Kasumi-1 (cell line): ENCODE measurements at places on chromosomes 16 and 17.

DNA sequence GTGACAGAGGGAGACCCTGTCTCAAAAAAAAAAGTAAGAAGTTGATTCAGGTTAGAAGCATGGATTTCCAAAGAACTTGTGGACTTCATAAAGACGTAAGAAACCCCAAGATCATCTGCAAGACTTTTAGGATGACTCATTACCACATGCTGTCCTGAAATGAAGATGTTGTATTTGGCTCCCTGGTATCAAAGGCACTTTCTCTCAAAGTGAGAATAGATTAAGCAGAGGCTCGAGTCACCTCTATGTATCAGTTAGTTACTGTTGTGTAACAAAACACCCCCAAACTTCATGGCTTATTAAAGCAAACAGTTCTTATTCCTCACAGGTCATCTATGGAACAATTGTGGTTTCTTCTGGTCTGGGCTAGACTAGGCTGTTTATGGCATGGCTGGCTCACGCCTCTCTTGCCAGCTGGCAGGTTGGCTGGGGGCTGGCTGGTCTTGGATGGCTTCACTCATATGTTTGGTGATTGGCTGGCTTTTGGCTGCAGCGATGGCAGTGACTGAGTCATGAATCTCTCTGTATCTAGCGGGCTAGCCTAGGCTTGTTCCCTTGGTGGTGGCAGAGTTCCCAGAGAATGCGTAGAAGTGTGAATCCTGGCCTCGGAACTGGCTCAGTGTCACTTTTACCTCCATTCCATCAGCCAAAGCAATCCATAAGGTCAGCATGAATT is 60.4 kb upstream of the MSI2 start:
- DNase-seq = no peak

- DNase-seq = no peak
Observed at GRCh38 chr17:60604686-60605334, 4.8 kb downstream of the PPM1D start.

- DNase-seq = no peak
Observed at GRCh38 chr16:84583995-84584394, 33.9 kb downstream of the COTL1 start.

DNA sequence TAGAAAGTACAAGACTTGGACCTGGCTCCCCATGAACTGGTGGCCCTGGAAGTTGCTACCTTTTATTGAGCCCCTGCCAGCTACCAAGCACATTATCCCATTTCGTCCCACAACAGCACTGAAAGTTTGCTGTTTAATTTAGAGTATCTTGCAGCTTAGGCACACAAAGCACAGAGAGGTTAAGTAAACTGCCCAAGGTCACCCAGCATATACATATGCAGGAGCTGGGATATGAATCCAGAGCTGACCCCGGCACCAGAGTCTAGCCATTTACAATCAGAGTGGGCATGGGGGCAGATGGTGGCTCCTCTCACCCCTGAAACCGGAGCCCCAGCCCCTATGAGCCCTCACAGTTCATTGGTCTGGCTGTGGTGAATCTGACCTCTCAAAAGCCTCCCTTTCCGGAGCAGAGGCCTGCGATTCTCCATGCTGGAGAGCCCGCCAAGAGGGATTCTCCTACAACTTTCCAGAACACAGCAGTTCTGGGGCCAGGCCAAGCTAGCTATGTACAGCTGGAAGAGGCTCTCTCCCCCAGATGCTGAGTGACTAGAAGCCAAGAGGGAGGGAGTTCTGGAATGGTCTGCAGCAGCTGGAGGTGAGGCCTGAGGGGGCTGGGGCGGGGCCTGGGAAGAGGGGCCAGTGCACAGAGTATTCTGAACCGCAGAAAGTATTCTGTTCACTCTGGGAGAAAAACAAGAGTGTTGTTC is 58.3 kb downstream of the SREBF1 start:
- DNase-seq = no peak

GRCh38 chr16:67406111-67406971 is 9.9 kb downstream of the ZDHHC1 start:
- DNase-seq = no peak

- no peak for DNase-seq
Observed at GRCh38 chr16:62194828-62195227, 158.6 kb upstream of the CDH8 start.

- no peak for DNase-seq
Observed at GRCh38 chr16:89484041-89484501, 6.3 kb downstream of the ANKRD11 start.

GRCh38 chr16:31537362-31538242 is 9.9 kb downstream of the AHSP start:
- no peak for DNase-seq

GRCh38 chr17:45970659-45971058 is 28.4 kb upstream of the STH start:
- no peak for DNase-seq

GRCh38 chr16:17444658-17445057 is 26.1 kb downstream of the XYLT1 start:
- DNase-seq = no peak

DNA sequence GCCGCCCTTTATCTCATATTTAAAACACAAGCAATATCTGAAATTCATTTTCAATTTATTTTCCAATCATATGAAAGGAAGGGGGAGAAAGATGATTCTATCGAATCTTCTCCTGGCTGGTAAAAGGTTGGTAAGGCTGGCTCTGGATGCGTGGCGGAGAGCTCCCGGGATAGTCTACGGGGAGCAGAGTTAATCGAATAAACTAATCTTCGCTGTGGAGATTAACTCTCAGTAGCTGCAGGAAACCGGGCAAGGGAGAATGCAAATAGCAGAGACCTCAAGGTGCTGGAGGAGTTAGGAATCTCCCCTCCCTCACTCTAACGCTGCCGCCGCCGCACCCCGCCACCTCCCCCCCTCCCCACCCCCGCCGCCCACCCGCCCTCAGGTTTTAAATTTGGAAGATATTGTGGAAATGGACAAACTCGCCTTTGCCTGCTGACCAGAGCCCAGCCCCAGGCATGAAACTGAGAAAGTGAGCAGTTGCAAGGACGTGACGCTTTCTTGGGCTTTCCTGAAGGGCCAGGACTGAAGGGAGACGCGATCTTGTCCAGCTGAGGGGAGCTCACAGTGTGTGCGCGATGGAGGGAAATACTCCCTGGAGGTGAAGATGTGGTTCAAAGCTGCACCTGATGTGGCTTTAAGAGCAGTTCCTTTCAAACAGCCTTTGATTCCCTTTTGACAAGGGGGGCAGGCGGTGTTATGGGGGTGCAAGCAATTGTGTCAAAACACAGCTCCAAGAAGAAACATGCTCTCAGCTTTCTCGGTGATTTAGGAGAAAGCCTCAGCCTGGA is 308.2 kb upstream of the IRX3 start:
- no peak for DNase-seq

GRCh38 chr17:9839433-9839832 is 13.7 kb downstream of the GLP2R start:
- no peak for DNase-seq

DNA sequence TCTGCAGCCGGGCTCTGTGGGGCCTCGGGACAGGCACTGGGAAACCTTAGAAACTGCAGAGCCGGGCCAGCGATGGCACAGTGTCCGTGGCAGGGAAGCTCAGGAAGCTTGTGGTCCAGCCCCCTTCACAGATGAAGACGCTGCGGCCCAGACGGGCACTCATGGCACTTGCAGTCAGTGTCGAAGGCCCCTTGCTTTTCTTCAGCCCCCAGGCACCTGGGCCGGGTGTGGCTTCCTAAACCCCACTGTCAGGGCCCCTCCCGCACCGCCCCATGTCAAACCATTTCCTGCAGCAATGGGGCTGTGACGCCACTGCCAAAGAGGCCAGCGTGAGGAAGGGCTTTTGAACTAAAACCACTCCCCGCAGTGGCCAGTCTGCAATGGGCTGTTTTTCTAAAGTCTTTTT is 164.0 kb downstream of the LAT start:
- DNase-seq = no peak

GRCh38 chr17:67280279-67280678 is 35.3 kb upstream of the HELZ start:
- DNase-seq = no peak

DNA sequence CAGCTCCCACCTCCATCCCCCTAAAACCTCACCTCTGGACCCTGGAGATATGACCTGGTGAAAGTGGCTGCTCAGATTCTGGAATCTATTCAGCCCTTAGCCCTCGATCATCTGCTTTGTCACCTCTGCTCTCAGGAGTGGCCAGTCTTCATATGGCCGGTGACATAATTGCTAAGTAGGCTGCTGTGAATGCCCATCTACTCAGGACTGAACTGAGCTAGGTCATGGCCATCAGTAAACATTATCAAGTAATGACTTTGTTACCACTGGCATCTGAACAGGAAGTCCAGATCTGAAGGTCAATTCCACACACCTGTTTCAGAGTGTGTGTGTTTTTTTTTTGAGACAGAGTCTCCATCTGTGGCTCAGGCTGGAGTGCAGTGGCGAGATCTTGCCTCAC is 78.6 kb downstream of the CDK5R1 start:
- DNase-seq = no peak

DNA sequence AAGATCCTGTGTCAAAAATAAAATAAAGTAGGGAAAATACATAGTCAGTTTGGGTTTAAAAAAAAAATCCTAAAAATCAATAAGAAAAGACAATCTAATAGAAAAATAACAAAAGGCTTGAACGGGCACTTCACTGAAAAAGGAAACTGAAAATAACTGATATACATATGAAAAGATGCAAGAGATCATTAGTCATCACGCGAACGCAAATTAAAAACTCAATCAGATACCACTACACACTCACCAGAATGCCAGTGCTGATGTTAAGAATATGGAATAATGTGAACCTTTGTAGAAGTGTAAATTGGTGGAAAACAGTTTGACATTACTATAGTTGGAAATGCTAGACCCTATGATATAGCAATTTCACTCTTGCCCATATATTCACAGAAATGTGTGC is 14.6 kb downstream of the GNGT2 start:
- no peak for DNase-seq
